ENCODE measurements at places on chromosomes 4 and X. TPM values are rescaled to one million over a fixed set of nuclear protein-coding genes. Genes with fewer than 3 reads are reported as not detected.

The MAGEA2B gene
- total RNA-seq, result not detected

The OR13H1 gene
- total RNA-seq, result not detected

The RAB40AL gene
- 0.24 TPM for total RNA-seq

The FRAS1 gene
- total RNA-seq, result 0.10 TPM

The MTNR1A gene
- total RNA-seq, result not detected

The VSIG1 gene
- total RNA-seq, result 0.25 TPM

The SCD5 gene
- 1.6 TPM for total RNA-seq

The CYLC1 gene
- not detected for total RNA-seq

The TMEM164 gene
- total RNA-seq, result 19.5 TPM

The MAGED4B gene
- 3.0 TPM for total RNA-seq

The ATP2B3 gene
- total RNA-seq, result not detected

DNA sequence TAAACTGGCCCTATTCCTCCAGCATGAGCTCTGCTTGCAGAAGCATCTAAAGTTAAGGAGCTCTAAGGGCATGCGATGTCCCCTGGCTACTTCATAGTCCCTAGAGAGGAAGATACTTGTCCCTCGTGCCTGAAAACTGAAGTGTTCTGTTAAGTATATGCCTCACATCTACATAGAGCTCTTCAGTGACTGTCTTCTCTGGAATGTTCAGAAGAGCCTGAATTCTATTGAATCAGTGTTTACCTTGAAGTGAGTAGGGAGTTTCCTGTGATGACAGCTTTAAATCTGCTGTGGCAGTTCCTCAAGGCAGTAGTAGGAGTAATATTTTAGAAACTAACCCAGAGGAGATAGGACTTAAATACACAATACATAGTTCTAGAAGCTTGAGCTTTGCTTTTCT lies 111.2 kb downstream of the ZNF518B start:
- H3K4me3 ChIP-seq, result no peak overlapping the region
- H3K36me3 ChIP-seq, result no peaks in the 10 kb centered on the region
- peaks cover 54% of the 10 kb centered on the region for H3K27me3 ChIP-seq

DNA sequence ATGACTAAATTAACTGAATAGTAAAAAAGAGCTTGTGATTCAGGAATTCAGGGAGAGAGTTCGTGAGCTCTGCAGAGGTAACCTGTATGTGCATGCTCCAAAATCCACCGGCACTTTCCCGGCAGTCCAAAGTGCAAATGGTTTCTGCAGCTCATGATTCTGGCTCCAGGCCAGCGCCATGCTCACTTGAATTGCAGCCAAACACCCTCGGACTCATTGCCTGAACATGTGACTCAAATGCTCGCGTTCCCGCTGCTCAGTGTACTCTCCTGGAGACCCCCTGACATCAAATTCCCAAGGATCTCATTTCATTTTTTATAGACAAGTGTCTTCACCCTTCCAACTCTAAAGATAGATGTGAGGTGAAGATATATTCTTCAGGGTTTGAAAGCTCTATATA lies 44.1 kb upstream of the SH3RF1 start:
- H3K4me3 ChIP-seq, result no peak overlapping the region
- H3K36me3 ChIP-seq, result no peaks in the 10 kb centered on the region

GRCh38 chr4:9765091-9765490 lies 16.3 kb upstream of the DRD5 start:
- no peak overlapping the region for H3K27ac ChIP-seq
- H3K27me3 ChIP-seq, result peaks cover 47% of the 10 kb centered on the region
- no peaks in the 10 kb centered on the region for H3K4me1 ChIP-seq
- peak; percentile 20 for DNase-seq

- no peak overlapping the region for H3K27ac ChIP-seq
- H3K27me3 ChIP-seq, result peaks cover 76% of the 10 kb centered on the region
- H3K4me3 ChIP-seq, result peak overlapping the region; percentile 34
- peaks cover 8% of the 10 kb centered on the region for H3K36me3 ChIP-seq
These were observed 1.0 kb upstream of the HMX1 start for GRCh38 chr4:8872402-8873291.

DNA sequence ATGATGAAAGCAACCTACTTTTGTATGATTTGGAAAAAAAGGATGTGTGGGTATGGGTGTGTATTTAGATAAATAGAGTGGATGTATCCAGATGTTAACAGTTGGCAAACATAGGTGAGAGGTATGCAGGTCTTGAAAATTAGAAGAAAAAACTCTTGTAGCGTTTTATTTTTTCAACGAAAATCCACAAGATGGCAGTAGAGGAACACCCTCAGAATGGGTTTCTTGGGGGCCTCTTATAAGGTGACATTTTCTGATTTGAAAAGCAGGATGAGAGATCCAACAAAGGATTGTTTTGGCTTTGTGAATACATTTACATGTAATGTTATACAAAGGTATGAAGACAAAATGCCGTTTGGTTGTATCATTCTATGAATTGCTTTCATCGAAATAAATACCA lies 68.3 kb downstream of the FMR1NB start:
- no peaks in the 10 kb centered on the region for H3K4me1 ChIP-seq
- no peaks in the 10 kb centered on the region for H3K36me3 ChIP-seq
- no peak overlapping the region for H3K27ac ChIP-seq
- H3K27me3 ChIP-seq, result peaks cover 18% of the 10 kb centered on the region

DNA sequence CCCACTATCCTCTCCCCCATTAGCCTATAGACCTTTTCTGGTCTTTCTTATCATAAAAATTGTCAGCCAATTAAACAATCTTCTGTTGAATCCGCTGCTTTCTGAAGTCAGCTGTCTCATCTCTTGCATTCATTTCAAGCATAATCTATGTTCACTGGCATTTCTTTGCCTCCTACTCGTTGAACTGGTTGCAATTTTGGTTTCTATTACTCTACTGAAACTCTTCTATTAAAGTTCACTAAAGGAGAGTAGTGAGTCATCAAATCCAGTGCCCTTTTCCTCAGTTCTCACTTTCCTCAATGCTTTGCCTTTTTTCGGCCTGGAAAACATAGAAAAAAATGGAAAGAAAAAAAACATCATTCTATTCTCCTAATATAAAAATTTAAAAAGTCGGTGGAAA lies 23.9 kb upstream of the CXCL13 start:
- peak overlapping the region; percentile 68 for H3K27ac ChIP-seq
- H3K4me3 ChIP-seq, result peak overlapping the region; percentile 61

DNA sequence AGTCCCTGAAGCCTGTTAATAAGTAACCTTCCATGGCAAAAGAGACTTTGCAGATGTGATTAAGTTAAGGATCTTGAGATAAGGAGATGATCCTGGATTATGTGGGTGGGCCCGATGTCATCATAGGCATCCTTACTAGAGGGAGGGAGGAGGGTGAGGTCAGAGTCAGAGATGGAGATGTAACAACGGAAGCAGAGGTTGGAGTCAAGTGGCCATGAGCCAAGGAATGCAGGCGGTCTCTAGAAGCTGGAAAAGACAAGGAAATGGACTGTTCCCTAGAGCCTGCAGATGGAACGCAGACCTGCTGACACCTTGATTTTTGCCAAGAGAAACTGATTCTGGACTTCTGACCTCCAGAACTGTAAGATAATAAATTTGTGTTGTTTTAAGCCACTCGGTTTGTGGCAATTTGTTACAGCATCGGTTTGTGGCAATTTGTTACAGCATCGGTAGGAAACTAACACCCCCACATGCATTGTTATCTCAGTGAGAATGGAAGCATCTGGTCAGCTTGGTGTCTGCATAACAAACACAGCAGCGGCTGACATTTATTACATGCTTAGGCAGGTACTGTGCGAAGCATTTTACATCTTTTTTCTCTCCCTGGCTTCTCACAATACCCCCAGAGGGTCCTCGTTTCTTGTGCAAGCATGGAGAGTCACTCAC lies 55.6 kb downstream of the CLDN34 start:
- no peak overlapping the region for H3K4me3 ChIP-seq
- peaks cover 17% of the 10 kb centered on the region for H3K4me1 ChIP-seq
- no peak overlapping the region for H3K27ac ChIP-seq
- peaks cover 6% of the 10 kb centered on the region for H3K27me3 ChIP-seq
- DNase-seq, result no peak
- no peaks in the 10 kb centered on the region for H3K36me3 ChIP-seq

GRCh38 chr4:162366146-162366545 lies 202.3 kb upstream of the FSTL5 start:
- H3K27me3 ChIP-seq, result no peaks in the 10 kb centered on the region
- no peaks in the 10 kb centered on the region for H3K36me3 ChIP-seq
- no peak overlapping the region for H3K27ac ChIP-seq
- no peak overlapping the region for H3K4me3 ChIP-seq
- no peak for DNase-seq

DNA sequence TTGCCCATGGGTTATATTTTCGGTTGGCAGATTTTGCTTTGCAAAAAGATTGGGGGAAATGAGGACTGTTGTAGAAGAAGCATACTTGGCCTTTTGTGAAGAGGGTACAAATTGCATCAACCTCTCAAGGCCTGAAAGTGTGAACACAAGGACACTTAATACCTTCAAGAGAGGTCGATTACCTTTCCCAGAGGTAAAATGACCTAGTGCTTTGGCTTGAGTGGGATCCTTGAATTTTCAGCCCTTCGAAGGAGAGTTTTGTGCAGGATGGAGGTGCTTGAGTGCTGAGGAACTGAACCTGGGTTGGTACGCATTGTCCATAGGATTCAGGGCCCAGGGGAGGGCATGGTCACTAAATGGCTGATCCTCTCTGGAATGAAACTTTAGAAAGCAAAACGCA lies 27.6 kb upstream of the NKAP start:
- H3K36me3 ChIP-seq, result no peaks in the 10 kb centered on the region
- H3K27me3 ChIP-seq, result no peaks in the 10 kb centered on the region
- H3K4me1 ChIP-seq, result no peaks in the 10 kb centered on the region
- H3K27ac ChIP-seq, result no peak overlapping the region
- no peak overlapping the region for H3K4me3 ChIP-seq

DNA sequence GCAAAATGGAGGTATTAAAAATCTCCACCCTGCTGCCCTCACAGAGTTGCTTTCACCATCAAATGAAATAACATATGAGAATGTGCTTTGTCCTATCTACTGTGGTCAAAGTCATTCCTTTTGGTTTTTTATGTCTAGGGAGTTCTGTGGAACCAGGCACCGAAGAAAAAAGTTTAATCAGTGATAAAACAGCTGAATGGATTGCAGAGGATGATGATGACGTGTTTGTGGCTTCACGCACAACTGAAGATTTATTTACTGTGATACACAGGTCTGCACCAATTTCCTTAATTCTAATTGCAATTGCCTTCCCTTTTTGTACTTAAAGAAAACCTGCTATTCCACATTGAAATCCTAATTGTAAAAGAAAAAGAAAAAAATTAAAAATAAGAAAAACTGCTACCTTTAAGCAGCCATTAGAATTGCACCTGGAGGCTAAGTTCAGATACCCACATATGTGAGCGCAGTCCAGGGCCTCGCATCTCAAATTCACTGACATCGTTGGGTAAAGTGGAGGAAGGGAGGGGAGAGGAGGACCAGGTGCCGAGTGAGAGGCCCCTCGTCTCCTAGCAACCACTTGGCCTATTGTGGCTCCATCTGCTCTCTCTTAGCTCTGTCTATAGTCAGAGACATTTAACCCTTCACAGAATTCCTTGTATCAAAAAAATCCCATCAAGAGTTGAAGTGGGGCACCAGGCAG lies 10.5 kb upstream of the RTL5 start:
- peaks cover 30% of the 10 kb centered on the region for H3K4me1 ChIP-seq
- no peaks in the 10 kb centered on the region for H3K36me3 ChIP-seq
- no peak overlapping the region for H3K27ac ChIP-seq
- H3K27me3 ChIP-seq, result peaks cover 67% of the 10 kb centered on the region
- no peak overlapping the region for H3K4me3 ChIP-seq

- H3K27ac ChIP-seq, result no peak overlapping the region
- DNase-seq, result no peak
- H3K36me3 ChIP-seq, result no peaks in the 10 kb centered on the region
- H3K27me3 ChIP-seq, result no peaks in the 10 kb centered on the region
These were observed 104.5 kb upstream of the VEGFC start for GRCh38 chr4:176897226-176897625.

GRCh38 chrX:24276015-24276414 lies 37.9 kb downstream of the SUPT20HL2 start:
- no peak overlapping the region for H3K4me3 ChIP-seq
- H3K4me1 ChIP-seq, result no peaks in the 10 kb centered on the region
- peaks cover 3% of the 10 kb centered on the region for H3K36me3 ChIP-seq
- H3K27ac ChIP-seq, result no peak overlapping the region
- H3K27me3 ChIP-seq, result peaks cover 58% of the 10 kb centered on the region
- DNase-seq, result no peak

Measured in activated T-cell treated with anti-CD3 and anti-CD28 coated beads, Interleukin-2, amount 50 U/mL, for 72 hours (primary cell).